ENCODE measurements at places on chromosomes 4 and X.

- no peak for DNase-seq
These were observed 6.8 kb upstream of the SOWAHB start for GRCh38 chr4:76904646-76905190.

DNA sequence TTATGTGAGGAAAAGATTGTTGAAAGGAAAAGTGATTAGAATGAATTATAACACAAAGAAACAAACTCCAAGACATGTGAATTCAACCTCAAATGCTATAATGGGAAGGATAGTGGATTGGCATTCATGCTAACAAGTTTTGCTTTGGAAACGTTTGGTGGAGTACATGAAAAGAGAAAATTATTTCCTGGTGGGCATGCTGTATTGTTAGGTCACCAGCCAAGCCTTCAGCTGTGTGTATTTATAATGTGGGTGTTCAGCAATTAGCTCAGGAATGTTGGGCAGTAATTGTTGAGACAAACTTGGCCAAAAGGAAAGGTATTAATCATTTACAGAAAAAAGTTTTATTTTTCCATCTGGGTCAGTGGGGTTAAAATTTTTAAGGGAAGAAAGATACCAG lies 198.9 kb upstream of the ARSJ start:
- no peak for DNase-seq

GRCh38 chr4:2402048-2402842 lies 16.2 kb downstream of the ZFYVE28 start:
- peak; percentile 61 for DNase-seq

DNA sequence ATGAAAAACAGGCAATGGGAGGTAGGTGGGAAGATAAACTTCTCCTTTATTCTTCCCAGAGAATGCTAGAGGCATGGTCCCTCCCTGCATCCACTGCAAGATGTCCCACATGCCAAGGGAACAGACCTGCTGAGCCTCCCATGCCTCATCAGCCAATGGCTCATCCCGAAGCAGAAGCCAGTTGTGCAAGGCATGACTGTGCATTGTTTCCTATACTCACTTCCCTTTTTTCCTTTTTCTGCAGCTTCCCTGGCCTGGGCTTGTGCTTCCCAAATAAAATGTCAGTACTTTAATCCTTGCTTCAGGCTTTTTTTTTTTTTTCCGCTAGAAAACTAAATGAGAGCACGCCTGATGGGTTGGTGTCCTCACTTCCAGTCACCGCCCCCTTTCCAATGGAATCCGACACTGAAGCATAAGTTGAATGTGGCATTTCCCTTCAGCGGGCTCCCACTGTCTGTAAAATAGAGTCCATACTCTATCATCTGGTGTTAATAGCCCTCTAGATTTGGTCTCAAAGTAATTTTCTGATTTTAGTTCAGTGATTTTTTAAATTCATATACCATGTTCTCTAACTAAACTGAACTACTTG lies 239.0 kb upstream of the JADE1 start:
- no peak for DNase-seq

- DNase-seq, result no peak
These were observed 4.1 kb downstream of the IL9R start for GRCh38 chrX:156001667-156002021.

DNA sequence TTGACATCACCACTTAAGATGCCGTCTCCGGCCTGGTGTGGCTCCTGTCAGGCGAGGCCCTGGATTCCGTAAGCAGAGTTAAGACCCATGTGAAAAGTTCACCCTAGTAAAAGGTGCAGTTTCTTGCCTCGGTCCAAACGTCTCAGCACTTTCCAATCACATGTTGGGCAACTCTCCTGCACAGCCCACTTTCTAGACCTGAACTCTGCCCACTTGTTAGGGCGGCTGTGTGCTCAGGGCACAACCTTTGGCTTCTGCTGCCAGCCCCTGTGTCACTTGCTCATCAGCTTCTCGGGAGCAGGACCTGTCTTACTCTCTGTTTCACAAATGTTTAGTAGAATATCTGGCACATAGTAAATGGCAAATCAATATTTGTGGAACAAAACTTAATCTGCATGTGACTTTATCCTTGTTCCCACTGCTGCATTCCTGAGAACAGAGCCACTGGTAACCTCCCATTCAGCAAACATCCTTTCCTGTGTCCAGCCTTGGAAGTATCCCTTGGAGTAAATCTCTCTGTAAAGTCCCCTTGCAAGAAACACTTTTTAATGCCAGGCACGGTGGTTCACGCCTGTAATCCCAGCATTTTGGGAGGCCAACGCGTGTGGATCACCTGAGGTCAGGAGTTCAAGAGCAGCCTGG lies 38.7 kb upstream of the SH3RF1 start:
- DNase-seq, result no peak

DNA sequence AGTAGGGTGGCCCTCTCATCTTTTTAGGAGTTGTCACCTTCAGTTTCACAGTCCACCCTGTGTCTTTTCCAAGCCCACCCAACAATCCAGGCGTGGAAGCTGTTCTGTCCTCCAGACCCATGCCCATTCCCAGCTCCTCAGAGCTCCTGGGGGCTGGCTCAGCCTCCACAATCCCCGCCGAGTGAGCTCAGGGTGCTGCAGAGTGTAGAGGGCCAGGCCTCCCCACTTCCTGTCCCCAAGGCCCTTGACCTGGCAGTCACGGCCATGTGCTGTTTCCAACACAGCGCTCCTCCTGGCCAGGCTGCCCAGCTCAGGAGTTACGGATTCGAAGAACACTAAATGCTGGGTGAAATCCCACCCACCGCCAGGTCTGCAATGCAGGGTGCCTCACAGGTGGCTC lies 31.8 kb downstream of the PDHA1 start:
- no peak for DNase-seq

- no peak for DNase-seq
These were observed 43.7 kb downstream of the OTOP1 start for GRCh38 chr4:4182835-4183568.

DNA sequence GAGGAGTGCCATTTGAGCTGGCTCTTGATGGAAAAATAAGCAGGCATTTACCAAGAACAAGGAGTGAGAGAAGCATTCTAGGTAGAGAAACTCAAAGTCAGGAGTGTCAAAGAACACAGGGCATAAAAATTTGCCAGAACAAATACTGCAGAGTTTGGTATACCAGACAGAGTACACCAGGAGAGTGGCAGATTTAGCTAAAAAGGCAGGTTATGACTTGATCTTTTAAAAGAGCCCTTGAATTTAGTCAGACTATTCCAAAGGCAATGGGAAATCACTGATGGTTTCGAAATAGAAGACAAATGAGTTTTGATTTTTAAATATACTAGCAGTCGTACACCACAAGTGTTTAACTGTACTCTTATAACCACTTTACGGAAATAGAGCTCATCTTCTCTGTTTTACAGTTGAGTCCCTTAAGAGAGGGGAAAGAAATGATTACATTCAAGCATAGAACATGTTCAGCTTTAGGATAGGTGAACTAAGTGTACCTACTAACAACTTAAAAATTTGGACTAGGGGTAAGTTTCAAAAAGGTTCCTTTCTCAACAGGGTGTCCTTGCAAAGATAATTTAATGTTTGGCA lies 10.2 kb downstream of the UBE2D3 start:
- no peak for DNase-seq

DNA sequence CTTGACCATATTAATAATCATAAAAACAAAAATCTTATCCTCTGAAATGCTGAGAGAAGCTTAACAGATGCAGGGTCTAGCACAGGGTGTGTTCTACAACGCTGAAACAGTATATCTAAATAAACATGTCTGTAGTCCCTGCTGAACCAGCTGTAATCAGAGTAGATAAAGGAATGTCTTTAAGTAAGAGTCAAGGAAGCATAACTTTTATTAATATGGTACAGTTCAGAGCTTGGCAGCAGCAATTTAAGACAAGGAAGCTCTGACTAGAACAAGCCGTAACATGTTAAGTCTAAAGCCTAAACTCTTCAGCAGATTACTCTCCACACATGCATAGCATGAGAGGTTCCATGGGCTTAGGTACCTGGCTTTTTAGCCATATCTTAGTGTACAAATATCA lies 36.1 kb downstream of the NFKB1 start:
- DNase-seq, result no peak

- DNase-seq, result no peak
These were observed 25.0 kb downstream of the COL4A5 start for GRCh38 chrX:108464604-108465003.

GRCh38 chr4:166432842-166433241 lies 559.8 kb downstream of the TLL1 start:
- no peak for DNase-seq

DNA sequence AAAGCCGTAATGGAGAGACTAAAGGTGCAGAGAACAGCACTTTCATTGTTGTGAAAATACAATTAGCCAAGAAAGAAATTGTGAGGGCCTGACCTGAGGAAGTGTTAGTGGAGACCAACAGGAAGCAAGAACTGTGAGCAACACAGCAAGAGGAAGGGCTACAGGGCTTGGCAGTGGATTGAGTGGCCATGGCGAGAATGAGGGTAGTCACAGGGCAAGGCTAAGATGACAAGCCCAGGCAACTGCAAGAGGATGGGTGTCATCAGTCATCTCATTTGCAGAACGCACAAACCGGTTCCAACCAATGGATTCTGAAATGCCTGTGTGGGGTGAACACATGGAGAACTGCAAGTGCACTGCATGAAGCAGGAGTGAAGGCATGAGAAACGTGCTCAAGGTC lies 3.6 kb downstream of the SLC10A6 start:
- no peak for DNase-seq

All from midbrain (tissue), 1 donor.